ENCODE measurements at places on chromosomes 6 and 20. TPM values are rescaled to one million over a fixed set of nuclear protein-coding genes. Genes with fewer than 3 reads are reported as not detected.

Gene SIRPD
- total RNA-seq, result not detected

Gene TSPO2
- not detected for total RNA-seq

Gene BPIFB4
- total RNA-seq, result not detected

Gene SAPCD1
- total RNA-seq, result not detected

Gene CRISP2
- total RNA-seq, result not detected

DNA sequence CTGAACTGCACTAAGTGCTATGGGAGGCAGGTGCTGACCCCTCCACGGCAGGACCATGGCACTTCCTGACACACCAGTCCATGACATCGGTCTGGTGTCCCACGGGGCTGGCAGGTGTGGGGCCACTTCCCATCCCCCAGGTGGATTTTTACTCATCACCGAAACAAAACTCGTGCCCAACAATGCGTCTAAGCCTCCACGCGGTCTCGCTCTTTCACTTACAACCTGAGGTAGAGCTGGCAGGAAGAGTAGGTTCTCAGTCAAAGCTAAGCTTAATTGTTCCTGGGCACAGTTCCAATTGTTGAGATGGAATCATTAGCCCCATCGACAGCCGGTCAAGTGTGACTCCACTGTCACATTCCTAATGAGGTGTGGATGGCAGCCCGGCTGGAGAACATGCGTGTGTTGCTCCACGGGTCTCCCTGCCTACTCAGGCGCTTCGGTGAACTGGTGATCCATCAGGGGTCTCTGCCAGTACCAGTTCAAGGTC is 125.7 kb downstream of the SLC23A2 start:
- no peak for DNase-seq

DNA sequence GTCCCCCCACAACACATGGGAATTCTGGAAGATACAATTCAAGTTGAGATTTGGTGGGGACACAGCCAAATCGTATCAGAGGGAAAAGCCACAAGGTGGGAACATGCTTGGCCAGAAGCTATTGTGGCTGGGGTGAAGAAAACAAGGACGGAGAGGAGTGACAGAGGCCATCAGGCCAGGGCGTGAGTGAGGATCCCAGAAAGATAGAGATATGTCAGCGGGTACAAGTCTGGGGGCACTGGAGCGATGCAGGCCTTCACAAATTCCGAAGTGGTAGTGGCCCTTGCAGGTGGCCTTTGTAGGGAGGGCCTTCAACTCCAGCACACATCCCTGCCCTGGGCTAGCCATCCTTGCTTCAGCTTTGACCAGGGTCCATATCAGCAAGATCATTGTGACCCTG is 159.1 kb downstream of the BCAS1 start:
- no peak for DNase-seq

DNA sequence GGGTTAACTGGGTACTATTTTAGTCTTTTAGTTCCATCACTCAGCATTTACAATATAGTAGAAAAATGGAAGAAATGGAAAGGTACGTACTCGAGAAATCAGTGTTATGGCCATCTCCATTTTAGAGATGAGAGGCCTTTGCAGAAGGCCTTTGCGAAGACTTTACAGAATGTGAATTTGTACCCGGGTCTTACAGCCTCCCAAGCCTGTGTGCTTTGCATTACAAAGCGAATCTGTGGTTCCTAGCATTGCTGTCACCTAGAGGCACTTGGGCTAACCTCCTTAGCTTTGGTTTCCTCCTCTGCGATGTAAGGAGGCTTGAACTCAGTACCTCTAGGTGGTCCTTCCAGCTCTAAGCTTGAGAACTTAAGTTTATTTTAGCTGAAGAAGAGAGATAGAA is 10.9 kb downstream of the VAPB start:
- DNase-seq, result no peak

DNA sequence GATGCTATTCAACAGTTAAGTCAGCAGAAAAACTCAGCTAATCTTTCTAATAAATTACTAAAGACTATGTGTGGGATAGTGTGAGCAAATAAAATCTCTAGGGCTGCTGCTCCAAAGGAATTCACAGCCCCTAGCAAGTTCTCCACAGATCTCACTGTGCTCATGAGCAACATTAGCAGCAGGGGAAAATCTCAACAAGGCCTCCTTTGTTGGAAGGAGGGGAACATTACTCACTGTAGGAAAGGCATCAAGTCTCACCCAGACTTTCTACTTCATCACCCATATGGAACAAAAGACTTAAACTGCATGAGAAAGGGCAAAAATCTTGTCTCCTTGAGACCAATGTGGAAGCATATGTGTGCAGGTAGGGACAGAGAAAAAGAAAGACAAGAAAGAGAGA is 726.4 kb upstream of the SLC35B3 start:
- no peak for DNase-seq

DNA sequence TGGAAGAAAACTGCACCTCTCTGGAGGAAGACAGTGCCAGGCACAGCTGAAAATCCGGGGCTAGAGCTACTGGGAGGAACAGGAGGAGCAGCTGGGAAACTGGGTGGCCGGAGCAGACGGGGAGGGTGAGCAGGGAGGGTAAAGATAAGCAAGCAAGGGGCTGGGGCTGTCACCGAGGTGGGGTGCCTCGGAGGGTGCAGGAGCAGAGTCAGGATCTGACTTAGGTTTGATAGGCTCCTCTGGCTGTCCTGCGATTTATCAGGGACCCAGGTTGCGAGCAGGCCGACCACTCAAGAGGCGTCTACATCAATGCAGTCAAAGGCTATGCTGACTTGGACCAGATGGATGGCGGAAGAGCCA is 12.3 kb downstream of the TSHZ2 start:
- DNase-seq, result no peak

GRCh38 chr20:21670981-21671380 is 34.5 kb upstream of the PAX1 start:
- DNase-seq, result no peak

- no peak for DNase-seq
Measured at GRCh38 chr6:88662163-88662580, 301.2 kb downstream of the RNGTT start.

- DNase-seq, result no peak
Measured at GRCh38 chr6:113733381-113733780, 123.8 kb upstream of the MARCKS start.

GRCh38 chr6:37369321-37370201 is 15.8 kb downstream of the RNF8 start:
- no peak for DNase-seq

- DNase-seq, result no peak
Measured at GRCh38 chr6:129653746-129654145, 56.2 kb downstream of the ARHGAP18 start.

Data from posterior vena cava (tissue), 2 donors.